Skin of body (tissue), 3 donors: ENCODE measurements at places on chromosomes 12 and 14. TPM values are rescaled to one million over a fixed set of nuclear protein-coding genes. Genes with fewer than 3 reads are reported as not detected.

DNA sequence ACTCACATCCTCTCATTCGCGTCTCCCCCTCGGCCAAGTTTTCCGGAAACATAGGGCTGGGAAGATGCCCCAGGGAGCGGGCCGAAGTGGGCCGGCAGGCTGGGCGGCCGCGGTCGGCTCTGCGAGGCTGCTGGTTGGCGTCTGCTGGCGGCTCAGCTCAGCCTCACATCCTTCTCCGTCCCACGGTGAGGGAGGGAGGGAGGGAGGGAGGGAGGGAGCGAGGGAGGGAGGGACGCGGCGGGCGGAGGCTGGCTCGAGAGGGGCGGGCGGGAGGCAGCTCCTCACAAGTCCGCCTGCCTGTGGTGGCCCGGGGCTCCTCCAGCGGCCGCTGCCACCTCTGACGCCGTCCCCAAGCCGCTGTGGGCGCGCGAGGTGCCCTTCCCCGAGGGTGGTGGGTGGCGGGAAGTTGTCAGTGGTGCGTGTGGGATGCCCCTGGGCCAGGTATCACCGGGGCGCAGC, 93.8 kb downstream of the RFLNA start:
- DNase-seq = peak; percentile 54

DNA sequence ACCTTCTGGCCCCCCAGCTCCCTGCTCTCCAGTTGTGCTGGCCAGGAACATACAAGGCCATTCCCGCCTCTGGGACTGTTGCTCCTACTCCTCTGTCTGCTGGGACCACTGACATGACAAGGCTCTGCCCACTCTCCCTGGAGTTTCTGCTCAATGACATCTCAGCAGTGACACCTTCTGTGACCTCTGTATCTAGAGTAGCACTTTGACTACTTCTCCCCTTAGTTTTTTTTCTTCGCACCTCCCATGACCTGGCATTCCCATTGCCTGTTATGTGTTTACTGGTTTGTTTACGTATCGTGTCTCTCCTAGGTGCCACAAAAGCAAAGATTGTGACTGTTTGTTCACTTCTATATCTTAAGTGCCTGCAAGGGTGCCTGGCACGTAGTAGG, 40.1 kb upstream of the TMEM263 start:
- DNase-seq = no peak

GRCh38 chr14:85565862-85566296, 35.9 kb downstream of the FLRT2 start:
- DNase-seq = no peak

GRCh38 chr14:33120966-33121365, 182.3 kb downstream of the NPAS3 start:
- no peak for DNase-seq

DNA sequence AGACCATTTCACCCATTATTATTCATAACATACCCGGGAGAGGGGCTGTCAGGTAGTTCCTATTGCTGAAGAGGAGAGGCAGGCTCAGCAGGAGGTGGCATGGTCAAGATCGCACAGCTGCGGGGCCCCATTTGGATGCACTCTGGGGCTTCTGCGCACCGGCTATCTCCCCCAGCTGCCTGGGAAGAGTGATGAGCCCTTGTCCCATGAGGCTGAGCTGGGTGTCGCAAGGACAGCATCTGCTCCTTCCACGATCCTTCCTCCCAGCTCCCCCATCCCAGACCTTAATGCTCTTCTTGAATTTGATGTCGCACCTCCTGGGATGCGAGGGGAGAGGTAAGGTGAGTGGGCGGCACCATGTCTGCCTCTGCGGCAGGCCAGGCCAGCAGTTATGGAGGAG, 62.6 kb downstream of the SLC24A4 start:
- no peak for DNase-seq

GRCh38 chr12:106446419-106447092, 89.0 kb downstream of the POLR3B start:
- no peak for DNase-seq

DNA sequence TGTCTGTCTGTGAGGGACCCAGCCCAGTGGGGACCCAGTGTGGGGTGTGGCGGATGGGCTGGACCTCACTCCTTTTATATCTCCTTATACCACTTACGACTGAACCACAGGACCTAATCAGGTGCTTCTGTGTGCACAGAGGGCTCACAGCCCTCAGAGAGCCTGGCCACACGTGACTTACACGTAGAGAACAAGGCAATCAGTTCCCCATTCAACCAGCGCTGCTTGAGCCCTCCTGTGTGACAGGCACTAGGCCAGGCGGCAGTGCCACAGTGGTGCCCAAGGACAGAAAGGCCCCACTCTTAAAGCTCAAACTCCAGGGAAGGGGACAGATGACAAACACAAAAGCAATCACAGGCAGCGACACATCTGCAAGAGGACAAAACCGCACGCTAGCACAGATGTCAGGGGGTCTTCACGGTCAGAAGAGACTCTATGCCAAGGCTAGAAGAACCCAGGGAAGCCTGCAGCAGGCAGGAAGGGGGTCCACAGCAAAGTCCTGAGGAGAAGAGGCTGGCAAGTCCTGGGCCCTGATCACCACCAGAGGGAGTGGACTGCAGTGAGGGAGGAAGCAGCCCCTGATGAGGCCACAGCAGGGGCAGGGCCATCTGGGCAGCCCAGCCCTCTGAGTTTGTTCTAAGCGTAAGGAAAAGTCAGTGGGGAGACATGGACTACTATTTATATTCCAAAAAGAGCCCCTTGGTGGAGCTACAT, 39.3 kb downstream of the SETD3 start:
- DNase-seq = no peak

- DNase-seq = no peak
These were observed 43.1 kb downstream of the GALNT16 start for GRCh38 chr14:69303086-69303485.

- no peak for DNase-seq
These were observed 48.5 kb upstream of the NUAK1 start for GRCh38 chr12:106187155-106187789.

DNA sequence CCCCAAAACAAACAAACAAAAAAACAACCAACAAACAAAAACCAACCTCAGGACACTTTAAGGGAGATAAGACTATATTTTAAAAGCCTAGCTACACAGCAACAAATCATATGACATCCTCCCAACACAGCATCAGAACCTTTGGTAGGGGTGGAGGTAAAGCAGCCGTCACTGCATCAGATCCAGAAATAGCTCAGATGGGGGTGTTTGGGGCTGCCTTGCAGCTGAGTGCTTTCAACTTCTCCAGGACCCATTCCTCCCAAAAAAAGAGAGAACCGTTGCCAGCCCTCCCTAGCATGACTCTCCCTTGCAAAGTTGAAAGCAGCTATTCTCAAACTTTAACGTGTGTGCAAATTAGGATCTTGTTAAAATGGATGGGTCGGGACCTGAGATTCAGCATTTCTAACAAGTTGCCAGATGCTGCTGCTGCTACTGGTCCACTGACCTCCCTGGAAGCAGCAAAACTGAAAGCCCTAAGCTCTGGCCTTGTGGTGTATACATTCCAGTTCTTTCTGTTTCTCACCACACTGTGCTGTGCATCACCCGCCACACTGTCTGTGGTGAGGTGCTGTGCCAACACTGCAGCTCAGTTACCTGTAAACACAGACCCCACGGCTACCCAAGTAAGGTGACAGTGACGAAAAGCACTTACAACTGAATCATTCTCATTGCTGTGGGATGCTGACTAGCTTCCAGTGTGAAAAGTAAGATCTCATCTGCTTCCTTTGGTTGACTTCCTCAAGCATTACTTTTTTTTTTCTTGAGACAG, 54.0 kb downstream of the SLC38A1 start:
- DNase-seq = no peak

- DNase-seq = no peak
These were observed 431.3 kb downstream of the NPAS3 start for GRCh38 chr14:33369972-33370371.

DNA sequence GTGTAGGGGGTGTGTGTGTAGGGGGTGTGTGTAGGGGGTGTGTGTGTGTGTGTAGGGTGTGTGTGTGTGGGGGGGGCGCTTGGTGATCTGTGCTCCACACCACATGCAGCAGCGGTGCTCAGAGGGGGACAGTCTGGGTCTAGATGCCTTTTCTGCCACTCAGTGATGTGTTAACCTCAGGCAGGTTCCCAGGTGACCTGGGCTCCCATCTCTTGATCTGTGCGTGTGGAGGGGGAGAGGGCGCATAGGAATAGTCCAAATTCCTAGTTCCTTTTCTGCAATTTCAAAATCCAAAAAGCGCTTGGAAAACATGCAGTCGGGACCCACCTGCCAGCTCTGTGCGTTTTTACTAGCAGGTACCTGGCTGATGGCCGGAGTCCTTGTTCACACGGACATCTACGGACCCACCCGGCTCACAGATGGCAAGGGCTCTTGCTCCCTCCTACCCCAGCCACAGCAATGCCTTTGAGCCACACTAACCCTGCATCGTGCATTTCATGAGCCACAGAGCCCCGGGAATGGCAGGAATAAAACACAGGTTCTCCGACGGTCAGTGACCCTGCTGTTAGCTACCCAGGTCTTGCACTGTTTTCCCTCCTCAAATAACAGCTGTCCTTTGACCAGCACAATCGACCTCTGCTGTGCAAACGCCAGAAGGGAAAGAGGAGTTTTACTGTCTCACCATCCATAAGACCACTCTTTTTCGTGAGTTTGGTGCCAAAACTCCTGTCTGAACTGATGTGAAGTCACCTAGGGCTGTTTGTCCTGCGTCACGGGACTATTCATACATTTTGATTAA, 120.8 kb downstream of the GLT1D1 start:
- no peak for DNase-seq

GRCh38 chr12:3461391-3461790, 29.6 kb upstream of the PRMT8 start:
- no peak for DNase-seq

GRCh38 chr12:66188584-66189485, at the start of gene IRAK3:
Gene IRAK3, plus strand, starts transcription at chr12:66189214. Its CDS starts 86 bp downstream, at chr12:66189300.
- no peak for DNase-seq

DNA sequence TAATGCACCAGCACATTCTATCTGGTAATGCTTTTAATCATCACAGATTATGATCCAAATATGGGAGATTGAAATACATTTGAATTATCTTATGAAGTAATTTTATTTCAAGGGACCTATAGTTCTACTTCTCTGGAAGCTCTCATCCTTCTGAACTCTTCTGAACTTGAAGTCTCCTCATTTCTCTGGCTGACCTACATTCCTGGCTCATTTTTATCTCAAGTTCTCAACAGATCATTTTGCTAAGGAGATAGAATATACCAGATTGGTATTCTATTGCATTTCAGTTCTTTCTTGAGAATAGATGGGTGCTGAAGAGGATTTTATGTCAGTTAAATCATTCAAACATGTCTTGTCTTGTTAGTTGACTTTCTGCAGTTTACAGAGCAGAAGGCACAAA, 7.9 kb downstream of the HMGA2 start:
- no peak for DNase-seq

DNA sequence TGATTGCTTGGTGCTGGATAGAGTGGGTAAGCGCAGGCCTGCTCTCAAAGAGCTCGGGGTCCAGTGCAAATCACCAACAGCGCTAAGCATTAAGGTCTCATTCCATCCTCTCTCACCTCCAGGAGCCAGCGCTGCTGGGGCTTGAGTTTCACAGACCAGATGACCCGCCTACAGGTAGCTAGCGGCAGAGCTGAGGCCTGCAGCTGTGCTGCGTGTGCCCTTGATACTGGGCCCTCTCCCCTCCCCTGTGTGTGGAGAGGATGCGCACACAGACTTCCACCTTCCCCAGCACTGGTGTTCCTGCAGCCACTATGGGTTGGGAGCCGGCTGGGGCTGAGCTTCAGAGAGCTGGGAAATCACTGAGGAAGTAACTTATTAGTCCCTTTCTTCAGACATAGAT, 149.9 kb downstream of the CALM1 start:
- no peak for DNase-seq

DNA sequence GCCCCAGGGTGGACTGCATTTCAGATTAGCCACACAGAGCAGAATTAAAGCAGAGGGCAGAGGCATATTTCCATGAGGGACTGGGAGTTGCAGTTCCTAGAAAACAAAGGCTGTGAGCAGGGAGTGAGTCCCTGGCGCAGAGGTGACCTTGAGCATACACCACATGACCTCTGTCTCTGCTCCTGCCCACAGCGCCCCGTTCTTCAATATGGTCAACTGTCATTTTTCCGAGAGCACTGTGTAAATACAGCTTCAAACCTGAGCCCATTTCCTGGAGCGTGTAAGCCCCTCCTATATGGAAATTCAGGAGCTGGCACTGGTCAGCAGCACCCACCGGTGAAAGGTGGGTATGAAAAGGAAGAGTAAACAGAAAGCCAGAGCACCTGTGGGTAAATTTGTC, 192.2 kb upstream of the PELI2 start:
- DNase-seq = no peak

GRCh38 chr12:26425587-26426260, 230.4 kb downstream of the SSPN start:
- DNase-seq = no peak

DNA sequence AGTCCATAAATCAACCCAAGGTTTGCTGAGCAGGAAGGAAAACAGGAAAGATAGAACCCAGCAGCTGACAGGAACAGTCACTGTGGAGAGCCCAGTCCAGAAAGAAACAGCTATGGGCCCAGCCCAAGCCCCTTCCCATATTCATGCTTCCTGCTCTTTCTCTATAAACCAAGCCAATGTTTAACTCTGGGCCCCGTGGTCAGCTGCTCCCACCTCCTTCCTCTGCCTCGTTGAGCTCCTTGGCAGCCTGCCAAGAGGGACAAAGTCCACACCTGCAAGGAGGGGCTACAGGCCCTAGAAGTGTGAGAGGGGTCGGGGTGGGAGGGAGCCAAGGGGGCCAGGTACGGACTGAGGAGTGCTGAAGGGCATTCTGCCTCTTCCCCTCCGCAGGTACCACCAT, 10.0 kb downstream of the SLC6A13 start:
- DNase-seq = no peak

- DNase-seq = no peak
These were observed 54.4 kb upstream of the TMEM263 start for GRCh38 chr12:106901276-106901675.

DNA sequence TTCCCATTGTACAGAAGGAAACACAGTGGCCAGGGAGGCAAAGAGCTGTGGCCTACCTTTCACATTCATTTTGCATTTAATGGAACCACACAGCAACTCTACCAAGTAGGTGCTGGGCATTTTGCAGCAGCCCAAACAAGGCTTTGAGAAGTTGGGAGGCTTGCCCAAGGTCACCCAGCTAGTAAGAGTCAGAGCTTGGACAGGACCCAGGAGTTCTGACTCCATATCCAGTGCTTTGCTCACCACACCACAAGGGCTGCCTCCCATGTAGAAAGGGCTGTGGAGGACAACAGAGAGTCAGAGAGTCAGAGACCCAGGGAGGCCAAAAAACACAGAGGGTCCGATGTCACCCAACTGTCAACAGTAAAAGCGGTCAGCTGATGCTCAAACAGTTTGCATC, 400.2 kb downstream of the BCL11B start:
- no peak for DNase-seq

- DNase-seq = peak; percentile 62
These were observed 25.4 kb upstream of the PLEKHG6 start for GRCh38 chr12:6285063-6285477.

Gene OR6S1
- total RNA-seq = not detected

Gene TAS2R14
- 6.8 TPM for total RNA-seq

Gene ENDOU
- 20.8 TPM for total RNA-seq

Gene ALX1
- 0.30 TPM for total RNA-seq
